Naive thymus-derived CD4-positive, alpha-beta T cell (primary cell): ENCODE measurements at places on chromosomes 11 and 22. TPM values are rescaled to one million over a fixed set of nuclear protein-coding genes. Genes with fewer than 3 reads are reported as not detected.

- DNase-seq: no peak
These were observed 316.9 kb downstream of the JRKL start for GRCh38 chr11:96706761-96707160.

GRCh38 chr11:2902784-2903671, 17.5 kb upstream of the CDKN1C start:
- no peak for DNase-seq

DNA sequence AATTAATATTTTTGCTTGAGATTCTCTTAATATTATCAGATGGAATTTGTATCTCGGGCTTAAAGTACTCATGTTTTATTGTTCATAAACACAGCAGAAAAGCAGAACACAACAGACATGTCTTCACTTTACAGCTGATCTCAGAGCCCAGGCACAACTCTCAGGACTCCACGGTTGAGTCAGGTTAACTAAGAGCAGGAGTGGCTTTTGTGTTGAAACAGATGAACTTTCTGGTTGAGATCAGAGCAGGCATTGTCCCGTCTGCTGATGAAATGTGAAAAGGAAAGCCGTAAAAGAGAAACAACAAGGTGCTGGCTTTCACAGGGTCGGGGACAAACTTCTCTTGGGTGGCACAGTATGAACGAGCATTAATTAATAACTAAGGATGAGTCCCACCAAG, 49.0 kb downstream of the JHY start:
- DNase-seq: no peak

- DNase-seq: no peak
These were observed 695.7 kb downstream of the NELL1 start for GRCh38 chr11:21364866-21365624.

GRCh38 chr22:26660961-26661578, 3.7 kb downstream of the MIAT start:
- DNase-seq: no peak

The LRP4 gene
- total RNA-seq: not detected

The MS4A8 gene
- not detected for total RNA-seq

The KCNJ11 gene
- total RNA-seq: 0.24 TPM
